ENCODE measurements at places on chromosomes 1 and 21. TPM values are rescaled to one million over a fixed set of nuclear protein-coding genes. Genes with fewer than 3 reads are reported as not detected.

ZYG11A gene
- total RNA-seq, result 0.63 TPM

SPRR2E gene
- total RNA-seq, result 5.4 TPM

CHI3L2 gene
- not detected for total RNA-seq

SHISAL2A gene
- total RNA-seq, result not detected

PLA2G2D gene
- not detected for total RNA-seq

IL23R gene
- total RNA-seq, result not detected

LINGO4 gene
- total RNA-seq, result not detected

MIXL1 gene
- total RNA-seq, result not detected

RHD gene
- not detected for total RNA-seq

All from airway epithelial cell (primary cell).